ENCODE measurements at places on chromosomes 5 and 9. TPM values are rescaled to one million over a fixed set of nuclear protein-coding genes. Genes with fewer than 3 reads are reported as not detected.

The DNAI1 gene
- total RNA-seq, result not detected

The C5orf22 gene
- 13.5 TPM for total RNA-seq

The NEUROG1 gene
- not detected for total RNA-seq

The REXO4 gene
- 17.3 TPM for total RNA-seq

The ATG12 gene
- total RNA-seq, result 70.2 TPM

The C9orf40 gene
- total RNA-seq, result 6.1 TPM

The DNAJB5 gene
- total RNA-seq, result 24.2 TPM

The ASS1 gene
- total RNA-seq, result 216 TPM

The FOXD4L3 gene
- total RNA-seq, result not detected

The CPEB4 gene
- 16.3 TPM for total RNA-seq

GRCh38 chr9:108205276-108205675 lies 650.5 kb downstream of the ACTL7B start:
- peak; percentile 58 for DNase-seq

GRCh38 chr5:148853868-148854267 lies 27.5 kb downstream of the ADRB2 start:
- no peak for DNase-seq

- DNase-seq, result no peak
Measured at GRCh38 chr5:143304836-143305475, 98.5 kb downstream of the NR3C1 start.

DNA sequence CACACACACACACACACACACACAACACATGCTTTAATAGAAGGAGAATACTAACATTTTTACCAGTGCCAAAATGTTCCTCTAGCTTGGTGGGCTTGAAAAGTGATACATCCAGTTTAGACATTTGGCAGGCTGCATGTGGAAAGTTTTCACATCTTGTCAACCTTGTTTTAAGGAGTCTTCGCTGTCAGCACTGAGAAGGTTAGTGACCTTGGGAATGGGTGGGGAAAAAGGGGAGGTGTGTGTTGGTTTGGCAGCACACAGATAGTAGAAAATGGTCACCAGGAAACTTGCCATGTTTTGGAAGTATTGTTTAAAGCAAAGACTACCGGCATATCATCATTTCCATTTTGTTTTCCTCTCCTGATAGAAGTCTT lies 346.5 kb upstream of the ADAMTSL1 start:
- no peak for DNase-seq

GRCh38 chr5:86626149-86626548 lies 8.4 kb downstream of the COX7C start:
- no peak for DNase-seq

GRCh38 chr5:79842006-79842881 lies 148.8 kb downstream of the MTX3 start:
- DNase-seq, result no peak

- no peak for DNase-seq
Measured at GRCh38 chr9:136825295-136826187, 16.7 kb upstream of the AJM1 start.

DNA sequence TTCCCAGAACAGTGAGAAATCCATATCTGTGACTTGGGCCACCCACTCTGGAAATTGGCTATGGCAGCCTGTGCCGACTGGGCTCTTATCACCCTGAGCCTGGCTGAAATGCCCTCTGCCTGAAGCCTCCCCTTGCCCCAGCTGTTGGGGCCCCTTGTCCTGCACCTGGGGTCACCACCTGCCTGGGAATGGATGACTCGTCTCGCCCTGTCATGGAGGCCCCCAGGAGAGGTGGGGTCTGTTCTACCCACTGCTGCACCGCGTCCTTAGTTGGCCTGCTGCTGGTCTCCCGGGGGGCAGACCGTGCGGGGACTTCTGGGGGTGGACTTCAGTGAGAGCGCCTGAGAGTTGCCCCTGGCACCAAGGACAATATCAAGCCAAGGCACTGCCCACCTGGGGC lies 46.6 kb upstream of the COL5A1 start:
- no peak for DNase-seq

DNA sequence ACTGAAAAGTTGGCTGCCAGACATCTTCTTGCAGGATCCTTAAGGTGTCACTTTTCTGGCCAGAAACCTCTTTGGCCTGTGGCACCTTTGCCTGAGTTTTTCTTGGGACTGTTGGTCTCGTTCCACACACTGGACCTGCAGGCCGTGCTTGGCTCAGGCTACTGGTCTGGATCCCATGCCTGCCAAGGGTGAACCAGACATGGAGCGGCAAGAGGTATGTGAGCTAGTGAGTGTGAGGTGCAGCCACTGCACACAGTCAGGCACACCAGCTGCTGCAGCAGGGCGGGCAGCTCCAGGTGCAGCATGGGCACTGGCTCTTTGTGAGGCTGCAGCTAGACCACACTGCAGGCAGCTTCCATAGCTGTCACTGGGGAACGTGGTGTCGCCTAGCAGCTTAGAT lies 47.9 kb downstream of the NDUFAF2 start:
- DNase-seq, result no peak

GRCh38 chr9:95336281-95336680 lies 18.8 kb upstream of the FANCC start:
- DNase-seq, result peak; percentile 51

DNA sequence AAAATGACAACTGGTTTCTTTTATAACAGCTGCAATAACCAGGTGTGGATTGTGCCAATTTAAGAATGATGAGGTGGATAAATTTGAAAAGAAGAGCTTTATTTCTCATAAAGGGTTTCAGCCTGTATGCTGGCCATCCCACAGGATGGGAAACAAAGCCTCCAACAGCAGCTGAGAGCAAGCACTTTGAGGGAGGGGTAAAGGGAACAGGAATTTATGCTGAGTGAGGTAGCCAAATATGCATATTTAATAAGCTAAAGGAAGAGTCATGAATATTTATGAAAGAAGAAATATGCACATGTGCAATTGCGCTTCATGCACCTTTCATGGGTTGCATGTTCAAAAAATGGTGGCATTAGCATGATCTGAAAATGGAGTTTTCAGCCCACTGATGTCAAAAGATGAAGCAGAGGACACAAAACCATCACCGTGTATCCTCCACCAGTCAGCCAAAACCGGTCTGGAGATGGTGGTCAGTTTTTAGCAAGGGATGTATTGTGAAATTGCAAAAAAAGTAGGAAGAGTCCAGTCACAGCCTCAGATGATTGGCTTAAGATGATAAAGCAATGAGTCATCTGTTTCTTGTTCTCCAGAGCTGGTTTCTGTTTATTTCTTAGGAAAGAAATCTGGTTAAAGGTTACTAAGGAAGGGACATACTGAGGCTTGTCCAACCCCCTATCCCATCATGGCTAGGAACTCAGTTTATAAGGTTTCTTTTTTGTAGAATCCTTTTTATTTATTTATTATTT lies 47.9 kb downstream of the DEPDC1B start:
- DNase-seq, result peak; percentile 94

- no peak for DNase-seq
Measured at GRCh38 chr9:17863213-17863883, 284.5 kb downstream of the SH3GL2 start.

GRCh38 chr5:60710362-60710761 lies 10.4 kb upstream of the DEPDC1B start:
- no peak for DNase-seq

GRCh38 chr5:65882278-65882677 lies 44.1 kb upstream of the ERBIN start:
- DNase-seq, result no peak

DNA sequence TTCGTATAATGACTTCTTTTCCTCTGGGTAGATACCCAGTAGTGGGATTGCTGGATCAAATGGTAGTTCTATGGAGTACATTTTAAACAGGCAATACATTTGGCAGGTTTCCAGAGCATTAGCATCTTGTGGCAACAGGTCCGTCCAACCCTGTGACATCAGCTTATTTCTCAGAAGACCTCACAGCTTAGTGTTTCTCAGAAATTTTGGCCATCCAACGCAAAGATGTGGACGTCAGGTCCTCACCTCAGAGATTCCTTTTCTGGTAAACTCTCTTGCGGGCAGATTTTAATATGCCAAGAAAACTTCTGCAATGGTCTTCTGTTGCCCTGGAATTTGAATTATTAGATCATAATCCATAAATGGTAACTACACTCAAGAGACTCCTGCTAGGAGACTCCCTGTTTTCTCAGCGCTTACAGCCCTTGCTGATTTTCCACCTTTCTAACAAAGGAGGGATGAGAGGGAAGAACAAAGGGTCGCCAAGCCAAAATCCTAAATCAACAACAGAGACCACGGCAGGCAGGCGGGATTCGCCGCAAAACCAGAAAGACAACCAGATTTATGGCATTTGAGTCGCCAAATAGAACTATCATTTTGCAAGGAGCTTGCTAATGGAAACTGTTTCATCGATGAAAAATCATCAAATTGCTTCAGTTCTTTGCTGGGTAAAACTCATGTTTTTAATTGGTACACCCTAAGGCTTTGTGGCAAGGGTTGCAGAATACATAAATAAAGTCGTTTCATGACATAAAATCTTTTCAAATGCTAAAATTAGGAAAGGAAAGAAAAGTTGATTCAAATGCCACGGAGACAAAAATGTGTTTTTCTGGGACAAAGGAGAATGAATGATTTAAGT lies 34.1 kb upstream of the PLPP1 start:
- DNase-seq, result peak; percentile 64

- DNase-seq, result no peak
Measured at GRCh38 chr5:7185742-7186141, 210.2 kb upstream of the ADCY2 start.

GRCh38 chr5:105508519-105508918 lies 1945.9 kb upstream of the NUDT12 start:
- no peak for DNase-seq

DNA sequence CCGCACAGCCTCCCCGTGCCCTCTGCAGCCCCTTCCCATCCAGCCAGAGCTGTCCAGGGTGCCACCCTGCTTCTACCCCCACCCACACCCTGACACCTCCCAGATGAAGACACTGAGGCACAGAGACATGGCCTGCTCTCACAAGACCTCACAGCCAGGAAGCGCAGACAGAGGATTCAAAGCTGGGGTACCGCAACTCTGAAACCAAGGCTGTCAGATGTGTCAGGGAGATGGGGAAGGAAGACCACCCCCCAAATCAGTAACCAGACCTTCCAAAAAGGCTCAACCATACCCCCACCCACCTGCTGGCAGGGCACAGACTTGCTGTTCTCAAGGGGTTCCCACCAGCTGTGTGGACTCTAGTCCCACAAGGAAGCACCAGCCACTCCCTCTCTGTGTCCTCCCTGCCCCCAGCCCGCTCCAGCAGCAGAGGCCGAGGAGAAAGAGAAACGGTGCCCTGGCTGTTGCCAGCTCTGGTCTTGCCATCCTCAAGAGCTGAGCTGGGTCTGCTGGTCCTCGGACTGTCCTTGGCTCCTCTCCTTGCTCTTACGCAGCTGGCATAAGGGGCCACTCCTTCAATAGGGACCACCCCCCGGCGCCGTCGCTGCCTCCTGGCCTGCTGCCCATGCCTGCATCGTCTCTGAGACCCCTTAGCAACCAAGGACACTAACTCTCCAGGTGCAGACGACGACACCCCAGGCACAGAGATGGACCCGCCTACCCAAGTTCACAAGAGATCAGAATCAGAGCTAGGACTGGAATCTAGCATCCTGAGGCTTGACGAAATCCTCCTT lies 699 bp downstream of the AKNA start:
- DNase-seq, result peak; percentile 65

DNA sequence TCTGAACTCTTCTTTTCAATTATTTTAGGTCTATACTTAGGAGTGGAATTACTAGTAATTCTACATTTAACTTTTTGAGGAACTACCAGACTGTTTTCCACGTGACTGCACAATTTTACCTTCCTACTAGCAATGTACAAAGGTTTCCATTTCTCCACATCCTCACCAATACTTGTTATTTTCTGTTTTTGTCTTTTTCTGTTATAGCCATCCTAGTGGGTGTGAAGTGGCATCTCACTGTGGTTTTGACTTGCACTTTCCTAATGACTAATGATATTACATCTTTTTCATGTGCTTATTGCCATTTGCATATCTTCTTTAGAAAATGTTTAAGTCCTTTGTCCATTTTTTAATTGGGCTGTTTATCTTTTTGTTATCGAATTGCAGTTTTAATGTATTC lies 136.9 kb upstream of the EGFLAM start:
- DNase-seq, result no peak

DNA sequence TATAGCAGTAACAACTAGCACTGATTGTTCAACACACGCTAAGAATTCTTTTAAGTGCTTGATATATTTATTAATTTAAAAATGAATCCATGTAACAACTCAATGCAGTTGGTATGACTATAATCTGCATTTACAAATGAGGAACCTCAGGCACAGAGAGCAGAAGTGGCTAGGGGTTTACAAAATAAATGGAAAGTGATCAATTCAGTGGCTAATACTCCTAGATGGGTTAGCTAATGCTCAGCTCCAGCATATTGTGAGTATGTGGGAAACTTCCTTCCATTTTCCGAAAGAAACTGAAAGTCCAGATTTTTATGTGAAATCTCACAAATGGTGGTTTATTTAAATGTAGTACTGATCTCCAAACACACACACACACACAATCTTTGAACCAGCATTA lies 128.0 kb downstream of the RFX3 start:
- DNase-seq, result no peak

All from GM23248 (cell line).